ENCODE measurements at places on chromosomes 7 and 10.

GRCh38 chr10:62072901-62073300 lies 171.4 kb downstream of the ARID5B start:
- DNase-seq = no peak

DNA sequence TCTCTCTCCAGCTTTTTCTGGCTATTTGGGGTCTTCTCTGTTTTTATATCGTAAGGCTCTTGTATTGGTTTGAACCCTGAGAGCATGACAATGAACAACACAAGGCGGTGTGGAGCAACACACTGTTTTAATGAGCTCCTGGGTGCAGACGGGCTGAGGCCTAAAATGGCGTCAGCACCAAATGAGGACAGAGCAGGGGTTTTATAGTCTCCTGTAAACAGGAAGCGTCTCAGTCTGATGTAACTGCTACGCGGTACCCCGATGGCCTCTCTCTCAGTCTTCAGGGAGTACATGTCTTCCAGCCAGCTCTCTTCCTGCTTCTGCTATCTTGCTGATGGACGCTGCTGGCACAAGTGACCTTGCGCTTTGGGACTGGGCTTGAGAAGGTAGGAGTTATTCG lies 95.9 kb upstream of the CCDC71L start:
- no peak for DNase-seq

- DNase-seq = no peak
These were observed 56.6 kb upstream of the CPXM2 start for GRCh38 chr10:123948030-123948823.

GRCh38 chr10:13978533-13979115 lies 352.1 kb downstream of the FRMD4A start:
- DNase-seq = no peak

- no peak for DNase-seq
These were observed 136.1 kb upstream of the LYZL2 start for GRCh38 chr10:30765616-30766015.

GRCh38 chr10:121600611-121601010 lies 2.4 kb upstream of the FGFR2 start:
- no peak for DNase-seq

- DNase-seq = no peak
These were observed 9.1 kb downstream of the SDHAF3 start for GRCh38 chr7:97126483-97127171.
